ENCODE measurements at places on chromosomes 1 and 21. TPM values are rescaled to one million over a fixed set of nuclear protein-coding genes. Genes with fewer than 3 reads are reported as not detected.

DNA sequence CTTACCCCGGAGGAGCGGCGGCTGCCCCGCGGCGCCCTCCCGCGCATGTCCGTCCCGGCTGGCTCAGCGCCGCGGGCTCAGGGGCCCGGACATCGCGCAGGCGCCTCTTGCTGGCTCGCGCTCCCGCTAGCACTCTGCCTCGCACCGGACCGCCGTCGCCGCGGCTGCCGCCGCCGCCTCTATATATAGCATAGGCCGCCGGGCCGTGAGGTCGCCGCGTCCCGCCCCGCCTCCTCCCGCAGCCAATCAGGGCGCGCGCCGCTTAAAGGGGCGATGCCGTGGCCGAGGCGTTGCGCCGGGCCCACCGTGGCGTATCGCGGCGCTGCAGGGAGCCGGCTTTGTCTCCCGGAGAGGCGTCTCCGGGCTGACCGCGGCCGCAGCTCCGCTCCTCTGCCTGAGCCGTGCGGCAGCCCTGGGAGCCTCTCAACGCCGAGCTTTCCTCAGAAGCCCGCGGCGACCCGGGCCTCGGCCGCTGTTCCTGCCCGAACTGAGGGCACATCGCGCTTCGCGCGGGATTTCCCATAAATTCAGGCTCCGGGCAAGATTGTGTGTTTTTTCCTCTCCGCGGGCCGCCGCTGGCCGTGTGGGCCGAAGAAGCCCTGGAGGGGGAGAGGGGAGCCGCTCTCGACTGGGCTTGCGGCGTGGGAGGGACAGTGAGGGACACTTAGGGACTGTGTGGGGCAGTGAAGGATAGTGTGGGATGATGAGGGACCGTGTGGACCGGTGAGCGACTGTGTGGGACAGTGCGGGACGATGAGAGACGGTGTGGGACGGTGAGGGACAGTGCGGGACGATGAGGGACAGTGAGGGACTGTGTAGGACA, at the start of gene ERRFI1:
Gene ERRFI1, minus strand, starts transcription at position 157 of the 823 bp plus-strand sequence. CDS start 10,690 bp downstream, outside the sequence.
- no peaks in the 10 kb centered on the region for H3K4me1 ChIP-seq
- H3K27me3 ChIP-seq: no peaks in the 10 kb centered on the region
- H3K36me3 ChIP-seq: no peaks in the 10 kb centered on the region

DNA sequence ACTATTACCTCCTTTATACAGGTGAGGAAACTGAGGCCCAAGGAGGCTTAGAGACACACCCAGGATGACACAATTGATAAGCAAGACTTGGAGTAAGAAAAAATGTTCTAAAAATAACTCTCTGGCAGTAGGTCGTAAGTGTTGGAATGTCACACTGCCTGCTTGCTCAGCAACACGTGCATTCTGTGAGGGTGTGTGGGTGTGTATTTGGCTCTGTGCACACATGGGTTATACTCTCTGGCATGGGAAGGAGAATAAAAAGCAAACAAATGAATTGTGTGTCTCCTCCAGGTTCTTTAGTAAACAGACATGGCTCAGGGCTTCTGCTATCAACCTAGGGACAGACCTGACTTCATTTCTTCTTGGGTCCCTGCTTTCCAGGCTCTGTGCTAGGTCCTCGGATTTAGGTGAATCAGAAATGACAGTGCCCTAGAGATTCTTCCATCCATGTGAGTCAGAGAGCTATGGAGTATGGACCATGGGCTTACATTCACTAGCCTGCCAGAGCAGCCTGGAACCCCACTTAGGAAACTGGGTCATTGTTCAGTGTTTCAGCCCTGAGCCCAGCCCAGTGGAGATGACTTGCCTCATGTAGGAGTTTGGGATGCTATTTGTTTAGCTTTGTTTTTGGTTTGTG, 72.4 kb downstream of the ELAVL4 start:
- DNase-seq: no peak
- peaks cover 6% of the 10 kb centered on the region for H3K4me1 ChIP-seq
- H3K27ac ChIP-seq: no peak overlapping the region
- H3K36me3 ChIP-seq: no peaks in the 10 kb centered on the region
- H3K4me3 ChIP-seq: no peak overlapping the region

- H3K4me3 ChIP-seq: no peak overlapping the region
- H3K27ac ChIP-seq: no peak overlapping the region
- H3K27me3 ChIP-seq: no peaks in the 10 kb centered on the region
- no peak for DNase-seq
- H3K36me3 ChIP-seq: no peaks in the 10 kb centered on the region
Measured at GRCh38 chr1:22832414-22832786, 121.8 kb downstream of the EPHB2 start.

- peaks cover 12% of the 10 kb centered on the region for H3K4me1 ChIP-seq
- no peak overlapping the region for H3K4me3 ChIP-seq
- no peak overlapping the region for H3K27ac ChIP-seq
- DNase-seq: no peak
- H3K36me3 ChIP-seq: no peaks in the 10 kb centered on the region
Measured at GRCh38 chr1:3683992-3684391, 31.7 kb downstream of the TP73 start.

GRCh38 chr1:200628223-200628881, 7.8 kb upstream of the KIF14 start:
- no peaks in the 10 kb centered on the region for H3K36me3 ChIP-seq
- H3K4me1 ChIP-seq: peaks cover 15% of the 10 kb centered on the region
- no peak overlapping the region for H3K27ac ChIP-seq
- H3K27me3 ChIP-seq: no peaks in the 10 kb centered on the region

GRCh38 chr1:47753808-47754207, 243.4 kb downstream of the TRABD2B start:
- no peak overlapping the region for H3K4me3 ChIP-seq
- DNase-seq: no peak
- H3K27me3 ChIP-seq: no peaks in the 10 kb centered on the region

- no peak for DNase-seq
- no peak overlapping the region for H3K27ac ChIP-seq
- no peak overlapping the region for H3K4me3 ChIP-seq
Measured at GRCh38 chr1:46486432-46487015, 3.1 kb upstream of the DMBX1 start.

GRCh38 chr21:45084881-45085536, 10.6 kb downstream of the ADARB1 start:
- peaks cover 3% of the 10 kb centered on the region for H3K4me1 ChIP-seq
- no peak overlapping the region for H3K27ac ChIP-seq
- H3K36me3 ChIP-seq: no peaks in the 10 kb centered on the region
- H3K27me3 ChIP-seq: no peaks in the 10 kb centered on the region
- no peak overlapping the region for H3K4me3 ChIP-seq

DNA sequence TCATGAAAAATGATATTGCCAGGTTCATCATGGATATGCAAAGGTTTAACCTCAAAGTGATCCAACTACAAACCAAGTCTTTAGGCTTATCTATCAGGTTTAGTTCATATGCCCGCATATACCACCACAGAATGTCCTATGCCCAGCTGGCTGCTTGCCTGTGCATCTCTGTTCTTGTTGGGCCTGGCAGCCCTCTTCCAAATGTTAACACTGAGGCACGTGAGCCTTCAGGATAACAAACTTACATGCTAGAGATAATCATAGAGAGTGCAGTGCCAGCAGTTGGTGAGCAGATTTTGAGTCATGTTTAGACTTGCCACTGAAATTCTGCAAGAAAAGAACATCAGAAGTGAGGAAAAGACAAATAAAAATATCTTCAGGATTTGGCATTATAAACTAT, 607.9 kb upstream of the TMPRSS15 start:
- H3K27ac ChIP-seq: no peak overlapping the region
- no peaks in the 10 kb centered on the region for H3K36me3 ChIP-seq
- H3K4me3 ChIP-seq: no peak overlapping the region
- no peaks in the 10 kb centered on the region for H3K4me1 ChIP-seq

DNA sequence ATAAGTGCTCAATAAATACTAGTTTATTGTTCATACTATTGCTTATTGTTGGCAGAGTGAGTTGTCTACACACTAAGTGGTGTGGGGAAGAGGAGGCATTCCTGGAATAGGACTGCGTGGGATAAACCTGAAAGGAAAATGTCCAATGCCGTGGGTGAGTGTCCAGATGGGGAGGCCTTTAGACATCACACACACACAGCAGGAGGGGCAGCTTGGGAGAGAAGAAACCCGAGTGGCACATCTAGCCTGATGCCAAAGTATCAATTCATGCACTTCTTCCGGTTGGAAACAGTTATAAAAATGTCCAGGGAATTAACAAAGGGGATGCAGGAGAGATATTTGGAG, 27.3 kb downstream of the CCN1 start:
- H3K36me3 ChIP-seq: no peaks in the 10 kb centered on the region
- H3K27ac ChIP-seq: no peak overlapping the region
- no peaks in the 10 kb centered on the region for H3K27me3 ChIP-seq
- H3K4me3 ChIP-seq: no peak overlapping the region
- DNase-seq: no peak

DNA sequence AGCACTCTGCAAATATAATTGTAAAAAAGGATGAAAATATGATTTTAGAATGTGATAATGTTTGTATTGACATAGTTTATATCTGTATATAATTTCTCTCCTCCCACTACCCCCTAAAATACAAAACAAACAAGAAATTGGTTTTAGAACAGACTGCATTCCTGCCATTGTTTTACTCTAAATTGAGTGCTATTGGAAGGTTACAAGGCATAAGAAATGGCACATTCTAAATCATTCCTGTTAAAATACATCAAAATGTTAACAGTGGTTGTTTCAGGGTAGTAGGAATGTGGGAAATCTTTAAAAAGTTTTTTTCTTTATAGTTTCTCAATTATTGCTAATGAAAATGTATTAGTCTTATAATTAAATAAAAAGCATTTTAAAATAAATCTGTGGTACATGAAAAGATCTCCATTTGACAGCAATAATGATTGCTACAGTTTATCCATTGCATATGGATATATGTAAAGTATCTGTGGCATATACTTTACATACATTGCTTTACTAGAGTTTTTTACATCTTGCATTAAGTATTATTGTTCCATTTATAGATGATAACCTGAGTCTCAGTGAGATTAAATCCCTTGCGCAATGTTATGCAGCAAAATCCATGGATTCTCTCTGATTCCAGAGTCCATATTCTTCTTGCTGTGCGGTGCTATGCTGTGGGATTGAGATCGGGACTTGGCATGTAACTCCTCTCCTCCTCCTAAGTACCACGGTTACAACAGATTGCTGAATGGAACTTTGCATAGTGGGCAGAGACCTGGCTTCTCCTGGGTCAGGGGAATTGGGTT, 319.8 kb downstream of the LMO4 start:
- no peak for DNase-seq
- H3K27me3 ChIP-seq: no peaks in the 10 kb centered on the region
- H3K27ac ChIP-seq: no peak overlapping the region
- no peaks in the 10 kb centered on the region for H3K4me1 ChIP-seq
- H3K36me3 ChIP-seq: no peaks in the 10 kb centered on the region

DNA sequence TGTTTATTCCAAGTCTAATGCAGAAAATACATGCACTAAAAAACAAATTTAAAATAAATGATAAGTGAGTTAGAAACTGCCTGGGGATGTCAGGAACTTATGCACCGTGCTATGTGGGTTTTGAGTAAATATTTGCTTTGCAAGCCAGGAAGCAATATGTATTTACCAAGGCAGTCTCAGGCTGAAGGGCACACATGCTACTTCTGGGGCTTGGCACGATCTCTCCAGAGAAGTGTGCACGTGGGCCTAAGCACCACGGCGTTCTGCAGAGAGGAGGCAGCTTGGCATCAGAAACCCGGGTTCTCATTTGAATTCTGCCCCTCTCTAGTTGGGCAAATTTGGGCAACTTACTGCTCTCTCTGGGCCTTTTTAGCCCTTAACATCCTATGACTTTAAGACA, 72.6 kb upstream of the ROR1 start:
- no peak overlapping the region for H3K4me3 ChIP-seq
- H3K4me1 ChIP-seq: no peaks in the 10 kb centered on the region
- no peak for DNase-seq
- H3K27ac ChIP-seq: no peak overlapping the region

GRCh38 chr21:27365394-27365793, 398.5 kb upstream of the ADAMTS5 start:
- H3K27ac ChIP-seq: no peak overlapping the region
- no peaks in the 10 kb centered on the region for H3K27me3 ChIP-seq
- no peaks in the 10 kb centered on the region for H3K36me3 ChIP-seq
- H3K4me3 ChIP-seq: no peak overlapping the region
- no peaks in the 10 kb centered on the region for H3K4me1 ChIP-seq

DNA sequence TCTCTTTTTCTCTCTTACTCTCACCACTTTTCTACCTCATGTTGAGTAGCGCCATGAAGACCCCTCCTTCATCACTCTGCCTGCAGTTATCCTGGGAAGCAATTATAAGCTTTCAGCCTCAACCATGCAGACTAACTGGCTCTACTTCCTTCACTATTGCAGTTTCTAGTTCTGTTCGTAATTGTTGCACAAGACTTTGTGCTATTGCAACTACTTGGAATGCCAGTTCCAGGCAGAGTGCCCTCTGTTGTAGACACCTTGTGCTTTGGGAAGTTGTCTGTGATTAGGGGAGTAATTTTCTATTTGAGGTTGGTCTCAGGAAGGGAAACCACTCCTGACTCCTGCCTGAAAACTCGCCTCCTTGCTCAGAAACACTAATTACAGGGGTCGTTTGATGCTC, 19.4 kb downstream of the PGM1 start:
- H3K4me1 ChIP-seq: peaks cover 22% of the 10 kb centered on the region
- H3K36me3 ChIP-seq: no peaks in the 10 kb centered on the region
- no peak overlapping the region for H3K4me3 ChIP-seq
- peak overlapping the region; percentile 39 for H3K27ac ChIP-seq
- no peak for DNase-seq
- H3K27me3 ChIP-seq: no peaks in the 10 kb centered on the region

DNA sequence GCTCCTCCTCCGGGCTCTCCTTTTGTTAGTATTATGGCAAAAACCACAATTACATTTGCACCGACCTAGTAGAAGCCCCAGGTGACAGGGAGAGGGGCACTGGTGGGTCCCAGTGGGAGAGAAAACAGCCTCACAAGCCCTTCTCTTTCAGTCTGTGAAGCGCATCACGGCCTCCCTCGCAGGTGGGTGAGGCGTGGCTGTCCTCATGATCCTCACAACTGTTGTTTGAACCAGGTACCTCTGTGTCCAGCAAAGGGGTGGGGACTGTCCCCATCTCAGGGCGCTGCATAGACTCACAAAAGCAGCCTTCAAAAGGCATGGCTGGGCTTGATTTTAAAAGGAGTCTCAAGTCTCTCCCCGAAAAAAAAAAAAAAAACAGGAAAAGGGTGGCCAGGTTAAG, 7.9 kb upstream of the C2CD2 start:
- no peaks in the 10 kb centered on the region for H3K4me1 ChIP-seq
- H3K4me3 ChIP-seq: no peak overlapping the region
- H3K27ac ChIP-seq: no peak overlapping the region
- DNase-seq: no peak

DNA sequence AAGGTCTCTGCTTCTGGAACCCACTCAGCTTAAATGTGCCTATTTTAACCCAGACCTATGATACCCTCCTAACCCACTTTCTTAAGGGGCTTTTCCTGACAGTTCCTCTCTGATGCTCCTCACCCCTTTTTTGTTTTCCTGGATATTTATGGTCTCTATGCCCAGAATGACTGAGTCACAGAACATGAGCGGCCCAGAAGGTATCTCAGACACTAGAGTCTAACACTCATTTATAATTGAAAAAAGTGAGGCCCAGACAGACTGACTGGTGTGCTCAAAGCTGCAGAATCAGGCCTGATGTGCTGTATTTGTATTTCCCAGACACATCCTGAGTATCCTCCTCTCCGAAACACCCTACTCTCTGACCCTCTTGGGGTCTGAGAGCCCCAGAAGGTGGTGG, 44.0 kb downstream of the LRRC71 start:
- no peaks in the 10 kb centered on the region for H3K27me3 ChIP-seq
- no peak overlapping the region for H3K4me3 ChIP-seq
- H3K36me3 ChIP-seq: no peaks in the 10 kb centered on the region

The RHBG gene
- not detected for total RNA-seq

The C1orf198 gene
- 3.0 TPM for total RNA-seq

The HEYL gene
- not detected for total RNA-seq

The TNNI3K gene
- total RNA-seq: 0.90 TPM

The PLEKHO1 gene
- total RNA-seq: 1.6 TPM

The FMO3 gene
- not detected for total RNA-seq

The SLC44A3 gene
- total RNA-seq: not detected

Data from Karpas-422 (cell line).